Activated T-helper 17 cell treated with anti-CD3 and anti-CD28 coated beads, Interleukin-2, amount 50 U/mL, for 72 hours (primary cell): ENCODE measurements at places on chromosomes 5 and 9. TPM values are rescaled to one million over a fixed set of nuclear protein-coding genes. Genes with fewer than 3 reads are reported as not detected.

Gene ERCC8
- 11.2 TPM for total RNA-seq

Gene RORB
- total RNA-seq, result not detected

Gene CD14
- 0.39 TPM for total RNA-seq

Gene GPR150
- 0.61 TPM for total RNA-seq

Gene FIBCD1
- not detected for total RNA-seq

Gene SVEP1
- 0.11 TPM for total RNA-seq

Gene SLC6A19
- total RNA-seq, result not detected

Gene SPEF2
- 6.7 TPM for total RNA-seq

Gene C9orf43
- total RNA-seq, result 0.76 TPM

Gene CDH6
- not detected for total RNA-seq

Gene CNTFR
- total RNA-seq, result not detected

Gene TNC
- total RNA-seq, result not detected

Gene SAXO1
- not detected for total RNA-seq

Gene GLDC
- 19.4 TPM for total RNA-seq

Gene HTR4
- total RNA-seq, result not detected

Gene GPR21
- total RNA-seq, result 1.5 TPM
